ENCODE measurements at places on chromosomes 4 and X.

- no peak for DNase-seq
These were observed 82.1 kb downstream of the SLC39A8 start for GRCh38 chr4:102263024-102263787.

- no peak for DNase-seq
These were observed 314.6 kb downstream of the STPG2 start for GRCh38 chr4:97828646-97829045.

DNA sequence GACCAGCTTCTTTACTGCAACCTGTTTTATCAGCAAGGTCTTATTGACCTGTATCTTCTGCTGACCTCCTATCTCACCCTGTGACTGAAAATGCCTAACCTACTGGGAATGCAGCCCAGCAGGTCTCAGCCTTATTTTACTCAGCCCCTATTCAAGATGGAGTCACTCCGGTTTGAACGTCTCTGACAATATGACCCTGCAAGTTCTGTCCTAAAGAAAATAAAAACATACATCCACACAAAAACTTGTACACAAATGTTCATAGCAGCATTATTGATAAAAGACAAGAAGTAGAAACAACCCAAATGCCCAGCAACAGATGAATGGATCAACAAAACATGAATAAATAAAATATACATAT is 59.5 kb upstream of the FAM9C start:
- DNase-seq: no peak

DNA sequence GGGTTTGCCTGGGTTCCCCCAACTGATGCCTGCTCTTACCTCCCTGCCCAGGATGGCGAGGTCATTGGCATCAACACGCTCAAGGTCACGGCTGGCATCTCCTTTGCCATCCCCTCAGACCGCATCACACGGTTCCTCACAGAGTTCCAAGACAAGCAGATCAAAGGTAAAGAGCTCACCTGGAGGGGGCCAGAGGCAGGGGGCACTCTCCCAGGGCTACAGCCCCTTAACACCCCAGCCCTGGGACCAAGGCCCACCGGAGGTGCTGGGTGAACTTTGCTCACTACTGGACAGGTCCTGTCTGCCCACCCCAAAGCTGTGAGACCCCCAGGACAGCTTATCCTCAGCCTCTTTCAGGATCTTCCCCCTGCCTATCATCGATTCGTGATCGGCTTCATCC is 24.5 kb downstream of the HTRA3 start:
- no peak for DNase-seq

DNA sequence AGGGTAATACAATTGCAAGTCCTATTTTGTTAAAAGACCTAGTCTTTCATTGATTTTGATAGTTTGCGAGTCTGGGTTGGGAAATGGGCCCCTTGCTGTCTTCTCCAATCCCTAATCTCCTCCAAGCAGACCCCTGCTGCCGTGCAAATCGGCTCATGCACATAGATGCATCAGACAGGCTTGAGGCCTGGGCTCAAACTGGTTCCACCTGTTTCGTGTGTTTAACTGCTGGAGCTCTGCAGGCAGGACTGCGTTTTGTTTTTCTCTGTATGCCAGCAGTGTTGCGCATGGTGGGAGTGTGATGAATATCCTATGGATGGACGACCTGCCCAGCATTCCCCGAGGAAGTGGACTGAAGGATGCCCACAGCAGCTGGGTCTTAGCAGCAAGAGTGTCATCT is 133.9 kb downstream of the PDGFRA start:
- DNase-seq: no peak

DNA sequence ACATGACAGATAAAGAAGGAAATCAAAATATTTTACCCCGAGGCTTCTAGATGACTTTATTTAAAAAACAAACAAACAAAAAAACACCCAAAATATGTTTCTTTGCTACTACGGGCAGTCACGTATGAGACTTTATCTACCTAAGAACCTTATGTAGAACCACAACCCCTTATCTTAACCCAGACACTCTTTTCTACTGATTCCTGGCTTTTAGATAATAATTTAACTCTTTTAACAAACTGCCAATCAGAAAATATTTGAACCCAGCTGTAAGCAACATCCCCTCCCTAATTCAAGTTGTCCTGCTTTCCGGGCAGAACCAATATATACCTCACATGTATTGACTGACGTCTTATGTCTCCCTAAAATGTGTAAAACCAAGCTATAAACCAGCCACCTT is 15.4 kb downstream of the ELOVL6 start:
- no peak for DNase-seq

DNA sequence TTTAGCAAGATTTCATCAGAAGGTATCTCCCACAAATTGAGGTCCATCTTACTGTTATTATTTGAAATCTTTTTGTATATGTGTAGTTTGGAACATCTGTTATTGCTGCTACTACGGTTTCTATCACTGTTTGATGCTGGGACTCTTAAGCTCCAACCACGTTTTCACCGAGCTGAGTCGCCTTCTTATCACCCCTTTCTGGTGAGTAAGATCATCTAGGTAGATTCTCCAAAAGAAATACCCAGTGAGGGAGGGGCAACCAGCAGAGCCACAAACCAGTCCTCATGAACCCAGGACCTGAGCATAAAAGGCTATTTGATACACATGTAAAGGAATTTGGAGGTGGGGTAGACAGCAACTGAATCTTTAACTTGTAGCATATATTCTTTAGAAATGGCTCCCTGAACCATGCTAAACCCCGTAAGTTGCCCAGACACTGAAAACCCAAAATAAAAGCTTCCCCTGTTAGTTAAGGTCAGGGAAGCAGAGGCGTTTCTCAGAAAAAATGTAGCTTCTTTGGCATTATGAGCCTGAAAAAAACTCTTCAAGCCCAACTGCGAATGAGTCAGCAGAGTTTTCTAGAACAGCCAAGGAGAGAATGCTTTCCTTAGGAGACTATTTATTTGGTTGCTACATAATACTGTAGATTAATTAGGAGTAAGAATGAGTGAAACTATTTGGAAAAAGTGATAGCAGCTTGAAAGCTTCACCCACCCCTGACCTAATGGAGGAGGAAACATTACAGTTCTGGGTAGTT is 53.8 kb upstream of the ATXN3L start:
- no peak for DNase-seq

DNA sequence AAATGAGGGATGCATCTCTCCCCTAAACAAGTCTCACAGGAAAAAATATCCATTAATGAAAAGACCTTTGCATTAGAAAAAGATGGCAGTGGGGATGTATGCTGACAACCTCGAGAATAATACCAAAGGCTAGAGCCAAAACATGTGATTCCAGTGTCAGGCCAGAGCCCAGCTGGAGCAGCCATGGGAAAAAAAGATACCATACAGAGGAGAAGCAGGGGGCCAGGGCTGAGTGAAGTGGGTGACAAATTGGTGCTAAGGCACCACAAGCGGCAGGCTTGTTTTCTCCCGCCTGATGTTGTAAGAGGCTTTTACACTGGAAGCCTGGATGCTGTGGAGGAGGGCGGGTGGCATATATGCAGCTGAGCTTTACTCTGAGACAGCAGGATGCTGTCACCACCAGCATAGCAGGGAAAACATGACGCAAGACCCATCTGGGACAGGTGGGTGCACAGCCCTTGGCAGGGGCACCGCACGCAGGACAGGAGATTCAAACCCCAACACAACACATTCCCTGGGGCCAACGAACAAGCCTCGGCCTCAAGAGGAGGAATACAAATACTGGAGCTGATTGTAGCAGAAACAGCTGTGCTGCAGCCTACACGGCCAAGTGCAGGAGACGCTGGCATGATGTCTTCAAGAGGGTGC is 91.9 kb downstream of the TSPAN5 start:
- DNase-seq: no peak

DNA sequence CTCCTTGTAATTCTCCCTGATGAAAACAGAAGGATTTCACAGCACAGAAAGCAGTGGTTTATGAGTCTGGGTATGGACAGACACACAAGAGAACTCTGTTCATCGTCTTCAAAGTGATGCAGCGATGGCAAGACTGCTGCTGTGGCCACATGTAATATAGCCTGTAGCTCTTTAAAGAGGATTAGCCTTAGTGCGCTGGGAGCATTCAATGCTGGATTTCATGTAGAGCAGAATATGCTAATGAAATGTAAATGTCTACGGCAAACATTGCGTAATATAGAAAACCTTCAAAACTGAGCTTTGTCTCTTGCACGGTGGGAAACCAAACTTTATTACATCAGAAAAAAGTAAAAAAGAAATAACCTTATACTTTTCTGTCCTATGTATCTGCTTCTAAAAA is 42.9 kb downstream of the ALPK1 start:
- no peak for DNase-seq

- DNase-seq: no peak
These were observed 738 bp upstream of the HPF1 start for GRCh38 chr4:169758401-169758962.

DNA sequence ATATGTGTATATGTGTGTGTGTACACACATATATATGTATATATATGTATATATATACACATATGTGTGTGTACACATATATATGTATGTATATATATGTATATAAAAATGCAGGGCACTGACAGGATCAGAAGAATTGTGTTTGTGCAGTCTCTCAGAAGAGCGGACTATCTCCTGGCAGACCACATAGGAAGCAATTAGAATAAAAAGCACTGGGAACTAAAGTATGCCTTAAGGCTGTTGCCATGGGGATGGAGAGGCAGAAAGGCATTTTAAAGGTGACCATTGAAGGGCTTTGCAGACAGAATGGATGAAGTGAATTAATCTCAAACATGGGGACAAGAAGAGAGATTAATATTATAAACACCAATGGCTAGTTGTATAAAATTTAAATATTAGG is 33.7 kb upstream of the USP51 start:
- no peak for DNase-seq

GRCh38 chrX:51641421-51642021 is 22.8 kb upstream of the CENPVL3 start:
- no peak for DNase-seq

DNA sequence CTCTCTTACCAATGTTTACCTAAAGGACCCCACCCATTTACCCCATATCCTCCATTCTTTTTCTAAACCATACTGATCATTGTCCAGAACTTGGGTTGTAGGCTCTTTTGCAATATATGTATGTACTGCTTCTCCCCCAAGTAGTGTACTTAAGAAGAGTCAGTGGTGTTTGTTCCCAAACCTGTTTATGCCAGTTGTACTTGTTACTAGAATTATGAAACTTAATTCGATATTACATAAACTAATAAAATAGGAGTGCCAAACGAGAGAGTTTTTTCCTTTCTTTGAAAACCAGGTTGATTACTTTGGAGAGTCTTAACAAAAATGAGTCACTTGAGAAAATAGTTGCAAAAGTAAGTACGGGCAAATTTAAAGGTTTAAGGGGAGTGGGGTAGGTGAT is 96.3 kb downstream of the GEMIN8 start:
- DNase-seq: no peak

DNA sequence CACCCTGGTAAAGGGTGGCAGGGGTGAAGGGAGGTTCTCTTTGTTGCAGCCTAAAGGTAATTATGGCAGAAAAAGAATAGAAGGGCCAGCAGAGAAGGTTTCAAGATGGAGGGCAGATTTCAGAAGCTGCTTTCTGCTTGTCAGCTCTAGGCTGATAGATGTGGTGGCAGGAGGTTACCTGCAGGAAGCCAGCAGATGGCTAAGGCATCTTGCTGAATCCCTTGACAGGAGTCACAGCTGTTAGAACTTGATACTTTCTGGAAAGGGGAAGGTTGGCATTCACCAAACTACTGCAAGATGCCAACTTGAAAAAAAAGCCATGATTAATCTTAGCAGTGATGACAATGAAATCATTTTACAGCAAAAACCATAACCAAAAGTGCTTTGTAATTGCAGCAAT is 69.5 kb upstream of the CBLL2 start:
- no peak for DNase-seq

GRCh38 chrX:136647677-136648360 is at the start of gene CD40LG:
TSS of gene CD40LG (plus strand) at chrX:136648158. CDS start at chrX:136648249, 91 bp downstream.
- DNase-seq: no peak

DNA sequence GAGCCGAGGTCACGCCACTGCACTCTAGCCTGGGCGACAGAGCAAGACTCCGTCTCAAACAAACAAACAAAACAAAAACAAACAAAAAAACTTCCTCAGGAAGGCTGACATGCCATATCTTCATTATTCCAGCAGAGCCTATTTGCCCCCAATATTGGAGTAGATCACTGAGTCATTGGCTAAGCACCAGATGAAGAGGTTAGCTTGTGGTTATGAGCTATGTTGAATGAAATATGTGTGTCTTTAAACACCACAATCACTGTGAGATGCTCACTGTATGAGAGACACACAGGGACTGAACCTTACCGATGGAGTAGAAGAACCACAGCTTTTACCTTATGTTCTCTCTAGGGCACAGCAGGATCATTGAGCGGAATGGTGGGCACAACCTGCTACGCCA is 122.1 kb upstream of the EOLA2 start:
- no peak for DNase-seq

- DNase-seq: no peak
These were observed 14.9 kb upstream of the DHX15 start for GRCh38 chr4:24599275-24599674.

- no peak for DNase-seq
These were observed 133.7 kb downstream of the SOWAHB start for GRCh38 chr4:76764251-76764650.

DNA sequence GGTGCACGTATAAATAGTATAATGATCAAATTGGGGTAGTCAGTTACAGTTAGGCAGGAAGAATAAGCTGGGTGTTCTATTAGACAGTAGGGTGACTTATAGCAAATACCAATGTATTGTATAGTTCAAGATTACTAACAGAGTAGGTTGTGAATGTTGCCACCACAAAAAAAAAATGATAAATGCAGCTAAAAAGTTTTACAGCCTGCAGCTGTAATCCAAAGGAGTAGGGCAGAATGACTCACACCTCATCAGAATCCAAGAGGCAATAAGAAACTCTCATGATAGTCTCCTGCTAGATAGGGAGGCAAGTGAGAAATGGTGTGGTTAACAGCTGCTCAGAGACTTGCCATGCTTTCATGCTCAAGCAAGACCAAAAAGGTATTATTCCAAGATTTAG is 19.6 kb upstream of the TCEAL4 start:
- no peak for DNase-seq

GRCh38 chr4:76993787-76994641 is 44.5 kb downstream of the SEPTIN11 start:
- DNase-seq: no peak

DNA sequence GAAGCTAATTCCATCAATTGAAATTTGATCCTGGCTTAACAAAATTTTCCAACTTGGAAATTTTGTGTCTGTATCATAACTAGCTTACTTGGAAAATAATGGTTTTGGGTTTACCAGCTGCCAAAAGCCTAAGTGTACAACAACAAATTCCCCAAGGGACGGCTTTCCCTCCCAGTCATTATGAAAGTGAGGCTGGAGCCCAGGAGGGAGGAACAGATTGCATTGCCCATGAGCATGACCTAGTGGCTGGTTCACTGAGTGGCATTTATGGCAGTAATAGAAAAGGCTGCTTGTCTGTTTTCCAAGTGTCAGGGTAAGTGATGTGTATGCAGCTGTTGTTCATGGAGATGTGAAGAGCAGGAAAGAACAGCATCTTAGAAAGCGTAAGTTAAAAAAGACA is 70.8 kb upstream of the HHIP start:
- DNase-seq: no peak

Data from H1 (cell line).